IgD-negative memory B cell (primary cell): ENCODE measurements at places on chromosomes 5 and 9. TPM values are rescaled to one million over a fixed set of nuclear protein-coding genes. Genes with fewer than 3 reads are reported as not detected.

IL9 gene
- polyA plus RNA-seq = not detected

FREM1 gene
- polyA plus RNA-seq = not detected

AQP7 gene
- polyA plus RNA-seq = not detected

TMEM252 gene
- not detected for polyA plus RNA-seq

GAPT gene
- polyA plus RNA-seq = 237 TPM

CD14 gene
- 1.5 TPM for polyA plus RNA-seq

BRINP1 gene
- not detected for polyA plus RNA-seq

MARCOL gene
- not detected for polyA plus RNA-seq

TAF11L10 gene
- polyA plus RNA-seq = not detected

TNFSF8 gene
- 3.5 TPM for polyA plus RNA-seq

NPDC1 gene
- 2.0 TPM for polyA plus RNA-seq
